ENCODE measurements at places on chromosomes 3 and 15.

- peak; percentile 90 for DNase-seq
- H3K27me3 ChIP-seq: peaks cover 13% of the 10 kb centered on the region
- H3K27ac ChIP-seq: peak overlapping the region; percentile 97
- H3K4me3 ChIP-seq: peak overlapping the region; percentile 93
- H3K4me1 ChIP-seq: peaks cover 54% of the 10 kb centered on the region
- H3K36me3 ChIP-seq: peaks cover 56% of the 10 kb centered on the region
These were observed 546 bp downstream of the EIF4A2 start for GRCh38 chr3:186783731-186784515.

DNA sequence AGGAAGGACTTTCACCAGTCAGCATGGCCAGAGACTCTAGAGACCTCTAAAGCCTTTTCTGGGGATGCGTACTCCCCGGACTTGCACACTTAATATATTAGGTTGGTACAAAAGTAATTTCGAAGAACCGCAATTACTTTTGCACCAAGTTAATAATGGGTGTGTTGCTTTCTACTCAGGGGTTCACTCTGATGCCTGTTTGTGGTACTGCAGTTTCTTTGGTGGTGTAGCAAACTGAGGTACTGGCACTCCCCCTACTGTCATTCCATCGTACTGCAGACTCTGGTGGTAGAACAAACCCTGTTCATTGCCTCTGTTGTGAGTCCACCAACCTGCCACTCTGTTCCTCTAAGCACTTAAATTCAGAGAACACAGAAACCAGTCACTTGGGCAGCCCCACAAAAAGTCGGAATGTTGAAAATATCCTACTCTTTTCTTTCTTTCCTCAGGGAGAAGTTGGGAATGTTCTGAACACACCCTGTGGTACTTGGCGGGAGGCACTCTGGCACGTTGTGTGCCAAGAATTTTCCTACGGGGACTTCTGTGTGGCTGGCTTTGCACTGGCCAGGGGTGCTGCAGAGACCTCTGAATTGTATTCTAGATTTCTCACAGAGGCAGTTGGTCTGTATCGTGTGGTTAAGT lies 46.3 kb downstream of the GABRG3 start:
- H3K4me3 ChIP-seq: no peak overlapping the region
- no peaks in the 10 kb centered on the region for H3K4me1 ChIP-seq

DNA sequence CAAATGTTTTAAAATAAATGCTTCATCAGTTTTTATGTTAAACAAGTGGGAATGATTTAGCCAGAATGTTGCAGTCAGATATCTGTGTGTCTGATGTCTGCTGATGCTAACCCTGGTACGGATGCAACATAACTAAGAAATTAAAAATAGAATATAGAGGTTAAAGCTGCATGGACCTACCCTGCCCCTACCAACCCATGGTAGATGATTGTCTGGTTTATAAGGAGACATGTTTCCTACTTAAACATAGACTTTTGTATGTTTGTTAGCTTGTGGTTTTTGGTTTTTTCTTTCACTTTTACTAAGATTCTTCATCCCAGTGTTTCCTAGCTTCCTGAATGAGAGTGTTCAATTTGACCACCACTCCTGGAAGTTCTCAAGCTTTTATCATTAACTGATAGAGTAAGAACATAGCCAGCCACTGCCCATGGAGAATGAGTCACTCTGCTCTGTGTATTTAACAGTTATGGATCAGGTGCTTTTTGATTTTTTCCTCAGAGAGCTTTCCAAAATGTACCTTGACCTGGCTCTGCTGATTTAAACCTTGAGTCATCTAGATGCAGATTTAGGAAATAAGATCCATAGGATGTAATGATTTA lies 70.7 kb upstream of the VEPH1 start:
- no peak overlapping the region for H3K4me3 ChIP-seq
- no peaks in the 10 kb centered on the region for H3K4me1 ChIP-seq
- no peak for DNase-seq
- no peaks in the 10 kb centered on the region for H3K36me3 ChIP-seq
- H3K27ac ChIP-seq: no peak overlapping the region

GRCh38 chr15:70376929-70377691 lies 279.4 kb upstream of the TLE3 start:
- no peaks in the 10 kb centered on the region for H3K4me1 ChIP-seq
- peaks cover 59% of the 10 kb centered on the region for H3K27me3 ChIP-seq
- no peak overlapping the region for H3K27ac ChIP-seq
- no peaks in the 10 kb centered on the region for H3K36me3 ChIP-seq
- DNase-seq: no peak
- no peak overlapping the region for H3K4me3 ChIP-seq

- peaks cover 10% of the 10 kb centered on the region for H3K4me1 ChIP-seq
- no peaks in the 10 kb centered on the region for H3K36me3 ChIP-seq
- H3K4me3 ChIP-seq: no peak overlapping the region
- no peak for DNase-seq
- H3K27ac ChIP-seq: no peak overlapping the region
- H3K27me3 ChIP-seq: peaks cover 26% of the 10 kb centered on the region
These were observed 32.9 kb upstream of the PRSS50 start for GRCh38 chr3:46750555-46751038.

DNA sequence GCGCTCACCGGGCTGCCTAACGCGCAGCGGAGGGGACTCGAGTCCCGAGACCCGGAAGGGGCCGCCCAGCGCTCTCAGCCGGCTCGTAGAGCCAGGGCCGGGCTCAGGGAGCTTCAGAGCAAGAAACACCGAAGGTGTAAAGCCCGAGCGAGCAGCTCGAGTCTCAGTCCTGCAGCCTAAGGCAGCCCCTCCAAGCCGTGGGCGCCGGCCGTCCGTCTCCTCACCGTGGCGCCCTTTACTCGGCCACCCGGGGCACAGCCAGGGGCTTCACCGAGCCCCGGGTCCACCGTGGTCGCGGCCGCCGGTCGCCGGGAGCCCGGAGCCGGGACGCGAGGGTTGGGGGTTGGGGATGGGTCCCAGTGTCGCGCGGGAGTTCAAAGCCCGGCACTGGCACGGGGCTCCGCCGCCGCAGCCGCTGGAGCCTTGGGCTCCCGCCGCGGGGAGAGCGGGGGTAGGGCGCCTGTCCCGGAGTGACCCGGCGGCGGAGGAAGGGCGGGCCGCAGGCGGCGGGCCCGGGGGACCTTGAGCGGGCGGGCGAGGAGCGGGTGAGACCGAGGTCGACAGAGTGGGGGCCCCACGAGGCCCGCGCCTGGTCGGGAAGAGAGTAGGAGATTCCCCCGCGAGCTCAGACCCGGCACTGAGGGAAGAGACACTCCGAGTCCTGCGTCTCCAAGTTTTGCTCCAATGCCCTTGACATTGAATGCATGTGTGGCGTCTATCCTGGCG lies 26.9 kb upstream of the THRB start:
- peaks cover 31% of the 10 kb centered on the region for H3K27me3 ChIP-seq
- no peaks in the 10 kb centered on the region for H3K4me1 ChIP-seq
- no peak for DNase-seq
- no peak overlapping the region for H3K27ac ChIP-seq
- H3K4me3 ChIP-seq: no peak overlapping the region
- H3K36me3 ChIP-seq: no peaks in the 10 kb centered on the region

DNA sequence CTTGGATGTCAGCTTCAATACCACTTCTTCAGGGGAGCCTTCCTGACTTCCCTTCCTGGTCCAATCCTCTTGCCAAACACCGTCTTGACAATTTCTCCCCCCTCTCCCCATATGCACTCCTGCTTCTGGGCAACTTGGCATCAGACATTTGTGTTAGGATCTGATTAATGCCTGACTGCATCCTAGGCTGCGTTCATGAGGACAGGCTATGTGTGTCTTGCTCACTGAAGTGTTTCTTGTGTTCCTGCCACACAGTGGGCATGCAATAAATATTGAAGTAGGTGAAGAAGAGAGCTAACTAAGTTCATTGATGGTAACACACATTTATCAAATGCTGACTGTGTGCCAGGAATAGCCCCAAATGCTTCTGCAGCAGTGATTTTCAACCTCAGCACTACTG lies 36.4 kb upstream of the WNT5A start:
- H3K4me3 ChIP-seq: no peak overlapping the region
- H3K27ac ChIP-seq: no peak overlapping the region
- H3K27me3 ChIP-seq: no peaks in the 10 kb centered on the region
- no peaks in the 10 kb centered on the region for H3K4me1 ChIP-seq

- no peak for DNase-seq
- H3K4me1 ChIP-seq: no peaks in the 10 kb centered on the region
- H3K36me3 ChIP-seq: no peaks in the 10 kb centered on the region
- no peak overlapping the region for H3K4me3 ChIP-seq
- H3K27ac ChIP-seq: no peak overlapping the region
- H3K27me3 ChIP-seq: peaks cover 36% of the 10 kb centered on the region
These were observed 73.8 kb downstream of the ABTB1 start for GRCh38 chr3:127746400-127747057.

DNA sequence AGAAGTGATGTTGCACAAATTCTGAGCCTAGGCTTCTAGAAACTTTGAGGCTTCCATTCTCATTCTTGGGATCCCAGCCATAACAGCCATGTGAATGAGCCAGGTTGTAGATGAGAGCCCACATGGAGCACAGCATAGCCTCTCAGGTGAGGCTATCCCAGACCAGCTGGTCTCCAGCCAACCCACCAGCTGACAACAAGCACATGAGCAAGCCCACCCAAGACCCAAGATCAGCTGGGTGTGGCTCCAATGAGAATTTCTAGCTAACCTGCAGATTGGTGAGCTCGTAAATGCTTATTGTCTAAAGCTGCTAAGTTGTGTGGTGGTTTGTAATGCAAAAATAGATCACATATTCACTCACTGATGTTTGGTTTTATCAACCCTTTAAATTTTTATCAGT lies 14.4 kb downstream of the KY start:
- H3K4me1 ChIP-seq: no peaks in the 10 kb centered on the region
- no peak for DNase-seq
- peaks cover 3% of the 10 kb centered on the region for H3K27me3 ChIP-seq

GRCh38 chr3:113225286-113225685 lies 13.9 kb downstream of the BOC start:
- H3K27ac ChIP-seq: no peak overlapping the region
- no peak overlapping the region for H3K4me3 ChIP-seq
- no peaks in the 10 kb centered on the region for H3K36me3 ChIP-seq
- DNase-seq: no peak
- peaks cover 18% of the 10 kb centered on the region for H3K4me1 ChIP-seq
- peaks cover 38% of the 10 kb centered on the region for H3K27me3 ChIP-seq

GRCh38 chr3:71010726-71011455 lies 572.6 kb downstream of the FOXP1 start:
- peaks cover 51% of the 10 kb centered on the region for H3K36me3 ChIP-seq
- DNase-seq: peak; percentile 68
- peaks cover 69% of the 10 kb centered on the region for H3K4me1 ChIP-seq
- peak overlapping the region; percentile 41 for H3K4me3 ChIP-seq

DNA sequence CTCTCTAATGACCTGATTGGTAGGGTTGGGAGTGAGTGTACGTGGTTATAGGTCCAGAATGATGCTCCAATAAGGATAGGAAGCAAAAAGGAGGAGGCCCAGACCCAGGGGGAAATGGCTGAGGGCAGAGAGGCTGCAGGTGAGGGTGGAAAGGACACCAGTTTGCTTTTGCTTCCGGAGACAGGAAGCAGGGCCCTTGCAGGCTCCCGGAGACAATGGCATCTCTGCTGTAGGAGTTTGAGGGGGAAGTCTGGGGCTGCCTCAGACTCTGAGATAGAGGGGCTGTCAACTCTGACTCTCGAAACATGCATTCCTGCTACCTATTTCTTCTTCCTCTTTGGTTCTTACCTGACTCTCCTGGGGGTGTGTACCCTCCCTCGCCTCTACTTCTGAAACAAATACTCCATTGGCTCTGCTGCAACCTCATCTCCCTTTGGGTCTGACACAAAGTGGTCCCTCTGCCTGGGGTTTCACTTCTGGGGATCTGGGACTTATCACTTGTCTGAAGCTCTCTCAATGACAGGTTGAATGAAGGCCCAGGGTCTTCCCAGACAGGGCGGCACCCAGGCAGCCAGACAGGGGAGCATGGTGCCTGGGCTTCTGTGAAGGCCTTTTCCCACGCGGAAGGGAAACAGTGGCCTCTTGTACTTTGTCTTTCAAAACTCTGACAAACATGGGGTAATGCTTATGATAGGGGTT lies 61.5 kb downstream of the CHRD start:
- H3K4me1 ChIP-seq: peaks cover 5% of the 10 kb centered on the region
- DNase-seq: no peak
- no peaks in the 10 kb centered on the region for H3K36me3 ChIP-seq
- peaks cover 6% of the 10 kb centered on the region for H3K27me3 ChIP-seq
- H3K4me3 ChIP-seq: no peak overlapping the region

DNA sequence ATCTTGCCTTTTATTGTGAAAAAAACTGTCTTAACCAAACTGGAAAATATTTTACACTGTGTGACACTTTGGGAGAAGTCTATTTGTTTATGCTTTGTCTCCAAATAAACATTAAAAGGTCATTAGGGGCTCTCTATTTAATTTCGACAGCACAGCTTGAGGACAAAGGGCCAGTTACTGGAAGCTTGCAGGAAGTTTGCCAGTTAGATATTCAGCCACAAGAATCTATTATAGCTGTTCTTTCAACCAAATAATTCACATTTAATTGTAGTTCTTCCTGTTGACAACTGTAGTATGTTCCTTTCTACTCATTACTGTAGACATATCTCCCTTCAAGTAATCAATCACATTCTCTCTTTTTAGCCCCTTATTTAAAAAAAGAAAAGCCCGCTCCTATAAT lies 6.1 kb downstream of the CP start:
- no peak for DNase-seq
- H3K4me3 ChIP-seq: no peak overlapping the region
- no peak overlapping the region for H3K27ac ChIP-seq
- H3K36me3 ChIP-seq: no peaks in the 10 kb centered on the region
- no peaks in the 10 kb centered on the region for H3K4me1 ChIP-seq

DNA sequence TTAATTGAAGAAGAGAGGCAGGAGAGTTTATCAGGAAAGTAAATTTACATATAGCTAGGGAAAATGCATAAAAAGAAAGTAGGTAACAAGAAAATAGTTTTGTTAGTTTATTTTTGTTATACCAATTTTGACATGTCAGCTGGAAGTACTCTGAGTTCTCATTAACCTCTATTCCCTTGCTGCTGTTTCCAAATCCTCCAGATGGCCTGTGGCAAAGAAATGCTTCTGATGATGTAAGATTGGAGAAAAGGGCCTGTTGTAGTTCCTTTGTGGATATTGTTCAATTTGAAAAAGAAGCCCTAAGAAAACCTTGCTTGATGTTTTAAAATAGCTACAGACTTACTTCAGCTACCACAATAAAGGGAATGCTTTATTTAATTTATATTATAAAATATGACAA lies 192.9 kb upstream of the SLITRK3 start:
- H3K27me3 ChIP-seq: no peaks in the 10 kb centered on the region
- H3K4me3 ChIP-seq: no peak overlapping the region
- DNase-seq: no peak
- H3K4me1 ChIP-seq: no peaks in the 10 kb centered on the region
- H3K36me3 ChIP-seq: no peaks in the 10 kb centered on the region
- no peak overlapping the region for H3K27ac ChIP-seq

DNA sequence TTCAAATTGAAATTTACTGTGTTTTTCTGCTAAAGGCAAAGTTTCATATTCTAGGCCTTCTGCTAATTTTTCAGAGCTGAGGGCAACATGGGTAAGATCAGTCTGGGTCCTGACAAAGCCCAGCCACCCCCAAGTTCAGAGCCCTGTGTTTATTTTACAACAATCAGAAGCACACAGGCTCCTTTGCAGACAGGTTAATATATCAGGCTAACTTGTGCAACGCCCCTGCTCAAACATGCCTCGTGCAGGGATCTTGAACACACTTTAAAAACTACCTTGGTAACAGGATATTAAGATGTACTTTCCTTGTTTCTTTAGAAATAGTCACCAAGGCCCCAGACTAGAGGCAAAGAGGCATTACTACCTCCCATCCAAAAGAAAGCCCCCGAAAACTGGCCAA lies 64.0 kb downstream of the POLR2M start:
- peaks cover 43% of the 10 kb centered on the region for H3K4me1 ChIP-seq
- peaks cover 1% of the 10 kb centered on the region for H3K36me3 ChIP-seq
- no peaks in the 10 kb centered on the region for H3K27me3 ChIP-seq
- H3K4me3 ChIP-seq: no peak overlapping the region
- DNase-seq: no peak

Data from activated naive CD4-positive, alpha-beta T cell treated with anti-CD3 and anti-CD28 coated beads, Interleukin-2, amount 10 ng/mL, durations not matched to agents 7 days and 5 days (primary cell).